ENCODE measurements at places on chromosomes 2 and 18. TPM values are rescaled to one million over a fixed set of nuclear protein-coding genes. Genes with fewer than 3 reads are reported as not detected.

The NAT8 gene
- not detected for total RNA-seq

The GALNT3 gene
- total RNA-seq, result 3.2 TPM

The B3GNT7 gene
- 0.55 TPM for total RNA-seq

The GAD1 gene
- not detected for total RNA-seq

The TNS1 gene
- total RNA-seq, result 0.47 TPM

The CREB1 gene
- 149 TPM for total RNA-seq

The SNORC gene
- 4.0 TPM for total RNA-seq

The WNT6 gene
- total RNA-seq, result not detected

The CYRIA gene
- total RNA-seq, result 1.6 TPM

The ORC4 gene
- 66.9 TPM for total RNA-seq

The MDH1B gene
- 0.60 TPM for total RNA-seq

The PPIG gene
- 82.7 TPM for total RNA-seq

The REG1B gene
- total RNA-seq, result not detected

DNA sequence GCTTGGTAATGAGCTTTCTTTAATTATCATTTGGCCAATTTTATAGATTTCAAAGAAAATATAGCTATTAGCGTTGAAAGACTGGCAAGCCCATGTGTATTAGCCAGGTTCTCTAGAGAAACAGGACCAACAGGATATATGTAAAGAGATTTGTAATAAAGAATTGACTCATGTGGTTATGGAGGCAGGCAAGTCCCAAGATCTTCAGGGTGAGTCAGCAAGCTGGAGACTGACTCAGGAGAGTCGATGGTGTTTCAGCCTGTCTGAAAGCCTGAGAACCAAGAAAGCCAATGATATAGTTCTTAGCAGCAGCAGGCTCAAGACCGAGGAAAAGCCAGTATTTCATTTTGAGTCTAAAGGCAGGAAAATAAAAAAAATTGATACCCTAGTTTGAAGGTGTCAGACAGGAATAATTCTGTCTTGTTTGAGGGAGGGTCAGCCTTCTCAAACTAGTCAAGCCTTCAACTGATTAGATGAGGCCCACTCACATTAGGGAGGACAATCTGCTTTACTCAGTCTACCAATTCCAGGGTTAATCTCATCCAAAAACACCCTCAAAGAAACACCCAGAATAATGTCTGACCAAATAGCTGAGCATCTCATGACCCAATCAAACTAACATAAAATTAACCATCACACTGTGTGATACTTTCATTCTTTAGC, 78.3 kb upstream of the CRIM1 start:
- no peak for DNase-seq
- H3K4me3 ChIP-seq, result no peak overlapping the region
- H3K36me3 ChIP-seq, result peaks cover 22% of the 10 kb centered on the region
- no peak overlapping the region for H3K27ac ChIP-seq
- no peaks in the 10 kb centered on the region for H3K27me3 ChIP-seq

- peaks cover 14% of the 10 kb centered on the region for H3K4me1 ChIP-seq
- no peaks in the 10 kb centered on the region for H3K27me3 ChIP-seq
- no peaks in the 10 kb centered on the region for H3K36me3 ChIP-seq
- H3K4me3 ChIP-seq, result no peak overlapping the region
- no peak overlapping the region for H3K27ac ChIP-seq
- no peak for DNase-seq
These were observed 24.8 kb downstream of the BMPR2 start for GRCh38 chr2:202400941-202401340.

- no peaks in the 10 kb centered on the region for H3K36me3 ChIP-seq
- no peak for DNase-seq
- peaks cover 8% of the 10 kb centered on the region for H3K27me3 ChIP-seq
- H3K4me1 ChIP-seq, result no peaks in the 10 kb centered on the region
These were observed 144.5 kb downstream of the CYP26B1 start for GRCh38 chr2:72003124-72003523.

- no peak overlapping the region for H3K4me3 ChIP-seq
- H3K36me3 ChIP-seq, result peaks cover 4% of the 10 kb centered on the region
- no peaks in the 10 kb centered on the region for H3K27me3 ChIP-seq
- no peak for DNase-seq
- no peaks in the 10 kb centered on the region for H3K4me1 ChIP-seq
- no peak overlapping the region for H3K27ac ChIP-seq
These were observed 211.5 kb upstream of the GCFC2 start for GRCh38 chr2:75922191-75922590.

DNA sequence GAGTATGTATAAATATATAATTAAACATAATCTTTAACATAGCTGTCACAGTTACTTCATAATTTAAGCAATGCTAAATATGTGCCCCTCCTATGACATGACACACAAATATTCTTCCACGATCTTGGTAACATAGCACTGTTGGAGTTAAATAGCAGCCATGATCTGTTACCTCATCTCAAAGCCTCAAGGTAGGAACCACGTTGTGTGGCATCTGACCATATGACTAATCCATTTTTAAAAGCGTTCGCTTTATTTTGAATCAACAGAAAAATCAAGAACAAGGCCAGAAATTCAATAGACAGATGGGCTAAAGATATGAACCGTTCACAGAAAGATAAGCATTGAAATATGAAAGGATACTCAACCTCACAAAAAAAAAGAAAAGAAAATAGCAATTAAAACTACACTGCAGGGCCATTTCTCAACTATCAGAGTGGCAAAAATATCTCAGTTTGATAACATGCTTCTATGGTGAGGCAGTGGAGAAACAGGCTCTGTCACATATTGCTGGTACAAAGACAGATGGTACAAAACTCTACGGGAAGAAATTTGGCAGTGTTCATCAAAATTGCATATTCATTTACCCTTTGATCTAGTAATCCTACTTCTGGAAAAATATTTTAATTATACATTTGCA, 105.9 kb downstream of the TMX3 start:
- no peaks in the 10 kb centered on the region for H3K36me3 ChIP-seq
- H3K27me3 ChIP-seq, result peaks cover 3% of the 10 kb centered on the region
- no peak for DNase-seq
- no peak overlapping the region for H3K4me3 ChIP-seq

DNA sequence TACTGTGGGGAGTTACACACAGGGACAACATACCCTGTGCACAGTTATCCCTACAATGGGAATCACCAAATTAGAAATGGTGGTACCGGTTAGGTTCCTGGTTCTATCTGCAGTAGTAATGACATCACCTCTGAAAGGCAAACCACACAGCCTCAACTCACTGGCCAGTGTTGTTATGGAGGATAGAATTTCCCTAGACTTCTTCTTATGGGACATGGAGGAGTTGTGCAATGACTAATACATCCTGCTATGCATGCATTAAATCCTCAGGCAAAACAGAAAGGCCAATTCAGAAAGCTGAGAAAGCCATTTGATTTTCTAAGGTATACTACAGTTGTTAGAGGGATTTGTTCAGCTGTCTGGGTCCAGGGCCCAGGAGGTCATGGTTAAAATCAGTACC, 439.3 kb downstream of the TMX3 start:
- no peaks in the 10 kb centered on the region for H3K27me3 ChIP-seq
- H3K36me3 ChIP-seq, result no peaks in the 10 kb centered on the region
- no peak overlapping the region for H3K4me3 ChIP-seq
- no peaks in the 10 kb centered on the region for H3K4me1 ChIP-seq
- H3K27ac ChIP-seq, result no peak overlapping the region

DNA sequence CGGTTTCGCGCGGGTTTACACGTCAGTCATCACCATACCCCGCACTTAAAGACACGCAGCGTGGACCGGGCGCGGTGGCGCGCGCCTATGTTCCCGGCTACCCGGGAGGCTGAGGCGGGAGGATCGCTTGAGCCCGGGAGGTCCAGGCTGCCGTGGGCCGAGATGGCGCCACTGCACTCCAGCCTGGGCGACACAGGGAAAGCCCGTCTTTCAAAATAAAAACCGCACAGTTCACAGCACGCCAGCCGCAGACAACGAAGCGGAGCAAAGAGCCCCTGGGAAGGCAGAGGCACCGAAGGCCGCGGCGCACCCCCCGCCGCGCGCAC, 328 bp downstream of the DTYMK start:
- peak overlapping the region; percentile 88 for H3K4me3 ChIP-seq
- DNase-seq, result no peak
- peaks cover 27% of the 10 kb centered on the region for H3K4me1 ChIP-seq
- no peaks in the 10 kb centered on the region for H3K27me3 ChIP-seq
- H3K36me3 ChIP-seq, result no peaks in the 10 kb centered on the region

GRCh38 chr2:11537951-11538350, 4.1 kb downstream of the GREB1 start:
- no peak overlapping the region for H3K4me3 ChIP-seq
- no peak overlapping the region for H3K27ac ChIP-seq
- H3K36me3 ChIP-seq, result no peaks in the 10 kb centered on the region
- no peak for DNase-seq

GRCh38 chr2:171798156-171798820, 95.8 kb downstream of the SLC25A12 start:
- H3K4me1 ChIP-seq, result peaks cover 3% of the 10 kb centered on the region
- no peaks in the 10 kb centered on the region for H3K36me3 ChIP-seq
- no peak for DNase-seq

DNA sequence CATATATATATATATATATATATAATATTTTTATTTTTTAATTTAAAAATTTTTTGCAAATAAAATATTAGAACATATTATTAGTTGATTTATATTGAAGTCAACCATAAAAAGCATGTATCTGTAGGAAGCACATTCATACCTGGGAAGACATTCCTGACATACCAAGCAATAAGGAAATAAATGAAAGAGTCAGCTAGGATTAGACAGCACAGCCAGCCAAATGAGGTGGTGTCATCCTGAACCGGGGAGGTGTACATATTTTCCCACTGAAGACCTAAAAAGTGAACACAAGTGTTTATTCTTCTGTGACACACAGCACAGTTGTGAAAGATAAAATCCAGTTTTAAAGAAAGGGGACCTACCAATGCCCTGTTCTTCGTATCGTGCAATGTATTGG, 149.2 kb downstream of the ABCA12 start:
- no peaks in the 10 kb centered on the region for H3K27me3 ChIP-seq
- no peak overlapping the region for H3K4me3 ChIP-seq
- H3K36me3 ChIP-seq, result no peaks in the 10 kb centered on the region
- H3K27ac ChIP-seq, result no peak overlapping the region

DNA sequence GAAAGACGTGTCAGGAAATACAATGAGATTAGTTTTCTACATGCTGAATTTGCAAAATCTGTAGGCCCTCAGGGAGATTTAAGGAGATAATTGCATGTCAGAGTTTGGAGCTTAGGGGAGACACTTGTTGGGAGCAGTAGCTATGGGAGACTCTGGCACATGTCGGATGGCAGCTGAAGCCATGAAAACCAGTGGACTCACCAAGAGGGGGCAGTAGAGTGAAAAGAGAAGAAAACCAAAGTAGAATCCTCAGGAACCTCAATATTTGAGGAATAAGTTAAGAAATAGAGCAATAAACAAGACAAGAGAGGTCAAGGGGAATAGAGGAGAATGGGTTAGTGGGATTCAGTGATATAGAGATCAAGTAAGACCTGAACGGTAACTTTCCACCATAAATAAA, 24.8 kb downstream of the RUFY4 start:
- no peaks in the 10 kb centered on the region for H3K27me3 ChIP-seq
- no peak overlapping the region for H3K27ac ChIP-seq
- no peak for DNase-seq

GRCh38 chr2:43059183-43059897, 167.1 kb downstream of the ZFP36L2 start:
- peak; percentile 43 for DNase-seq
- no peaks in the 10 kb centered on the region for H3K27me3 ChIP-seq
- H3K4me1 ChIP-seq, result peaks cover 27% of the 10 kb centered on the region
- H3K4me3 ChIP-seq, result peak overlapping the region; percentile 49

GRCh38 chr2:96142217-96143113, 2.8 kb downstream of the DUSP2 start:
- no peaks in the 10 kb centered on the region for H3K36me3 ChIP-seq
- H3K27ac ChIP-seq, result peak overlapping the region; percentile 98
- H3K4me3 ChIP-seq, result peak overlapping the region; percentile 94
- peak; percentile 69 for DNase-seq

GRCh38 chr2:234374150-234374508, 122.8 kb downstream of the ARL4C start:
- H3K4me1 ChIP-seq, result peaks cover 60% of the 10 kb centered on the region
- no peaks in the 10 kb centered on the region for H3K36me3 ChIP-seq
- H3K4me3 ChIP-seq, result no peak overlapping the region
- no peaks in the 10 kb centered on the region for H3K27me3 ChIP-seq
- DNase-seq, result no peak
- peak overlapping the region; percentile 96 for H3K27ac ChIP-seq

GRCh38 chr2:11876436-11876835, 130.0 kb downstream of the LPIN1 start:
- no peak overlapping the region for H3K4me3 ChIP-seq
- peaks cover 16% of the 10 kb centered on the region for H3K4me1 ChIP-seq
- no peak for DNase-seq
- H3K27me3 ChIP-seq, result peaks cover 2% of the 10 kb centered on the region
- no peak overlapping the region for H3K27ac ChIP-seq
- H3K36me3 ChIP-seq, result no peaks in the 10 kb centered on the region

GRCh38 chr2:164599954-164600589, 21.2 kb downstream of the GRB14 start:
- no peaks in the 10 kb centered on the region for H3K27me3 ChIP-seq
- DNase-seq, result no peak
- H3K27ac ChIP-seq, result no peak overlapping the region
- no peaks in the 10 kb centered on the region for H3K36me3 ChIP-seq
- no peaks in the 10 kb centered on the region for H3K4me1 ChIP-seq

- H3K27me3 ChIP-seq, result no peaks in the 10 kb centered on the region
- H3K27ac ChIP-seq, result no peak overlapping the region
- peaks cover 8% of the 10 kb centered on the region for H3K4me1 ChIP-seq
- H3K4me3 ChIP-seq, result no peak overlapping the region
- H3K36me3 ChIP-seq, result no peaks in the 10 kb centered on the region
These were observed 27.1 kb downstream of the CREG2 start for GRCh38 chr2:101360232-101360631.

GRCh38 chr2:54657664-54658083, 65.8 kb upstream of the EML6 start:
- H3K36me3 ChIP-seq, result peaks cover 32% of the 10 kb centered on the region
- H3K27me3 ChIP-seq, result no peaks in the 10 kb centered on the region
- H3K4me1 ChIP-seq, result no peaks in the 10 kb centered on the region
- H3K27ac ChIP-seq, result no peak overlapping the region
- no peak overlapping the region for H3K4me3 ChIP-seq

DNA sequence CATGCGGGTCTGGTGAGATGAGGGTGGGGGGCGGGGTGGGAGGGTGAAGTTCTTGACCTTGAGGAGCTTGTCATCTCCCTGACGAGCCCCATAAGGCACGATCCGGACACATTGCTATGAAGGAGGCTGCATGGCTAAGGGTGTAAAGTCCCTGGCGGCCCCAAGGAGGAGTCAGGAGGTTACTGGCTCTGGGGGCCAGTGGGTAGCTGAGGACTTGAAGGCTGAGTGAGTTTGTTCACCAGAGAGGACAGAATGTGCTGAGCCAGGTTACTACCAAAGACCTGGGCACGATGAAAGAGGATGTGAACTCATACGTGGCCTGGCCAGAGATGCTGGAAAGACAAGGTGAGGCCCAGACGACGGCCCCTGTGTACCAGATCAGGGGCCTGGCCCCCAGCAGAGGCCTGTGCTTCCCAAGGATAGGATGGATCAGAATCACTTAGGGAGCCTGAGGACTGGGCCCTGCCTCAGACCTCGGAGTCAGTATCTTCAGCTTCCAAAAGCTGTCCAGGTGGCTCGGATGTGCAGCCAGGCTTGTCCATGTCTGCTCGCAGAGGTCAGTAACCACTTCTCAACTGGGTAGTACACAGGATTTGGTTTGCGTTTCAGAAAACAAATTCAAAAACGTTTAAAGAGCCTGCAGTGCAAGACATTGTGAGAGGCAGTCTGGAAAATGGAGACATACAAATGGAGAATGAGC, 110.9 kb downstream of the RNF144A start:
- H3K27ac ChIP-seq, result no peak overlapping the region
- peaks cover 8% of the 10 kb centered on the region for H3K4me1 ChIP-seq
- H3K36me3 ChIP-seq, result peaks cover 15% of the 10 kb centered on the region
- H3K4me3 ChIP-seq, result no peak overlapping the region
- no peaks in the 10 kb centered on the region for H3K27me3 ChIP-seq

GRCh38 chr18:48815179-48815515, 135.6 kb downstream of the SMAD7 start:
- no peaks in the 10 kb centered on the region for H3K36me3 ChIP-seq
- no peak for DNase-seq
- H3K4me3 ChIP-seq, result no peak overlapping the region
- H3K4me1 ChIP-seq, result peaks cover 12% of the 10 kb centered on the region
